ENCODE measurements at places on chromosomes 16 and 17.

GRCh38 chr17:43363181-43363925, 35.4 kb upstream of the ARL4D start:
- peaks cover 11% of the 10 kb centered on the region for H3K27me3 ChIP-seq
- DNase-seq = no peak
- H3K4me1 ChIP-seq = peaks cover 44% of the 10 kb centered on the region
- peaks cover 14% of the 10 kb centered on the region for H3K36me3 ChIP-seq
- no peak overlapping the region for H3K27ac ChIP-seq

DNA sequence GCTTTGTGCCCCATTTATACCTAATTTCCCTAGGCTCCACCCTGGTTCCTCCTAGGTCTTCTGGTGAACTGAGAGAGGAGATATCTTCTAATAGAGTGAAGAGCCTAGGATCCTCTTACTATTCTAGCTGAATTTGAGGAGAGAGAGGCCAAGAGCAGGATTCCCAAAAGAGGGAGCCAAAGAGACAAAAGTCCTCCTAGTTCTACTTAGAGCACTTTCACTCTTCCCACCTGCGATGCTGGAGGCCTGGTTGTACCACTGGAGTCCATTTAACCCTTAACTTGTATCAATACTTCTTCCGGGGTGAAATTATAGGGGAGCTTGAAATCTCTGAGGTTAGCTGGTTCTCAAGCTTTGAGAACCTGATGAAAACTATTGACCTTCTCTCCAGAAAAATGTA, 3.4 kb upstream of the SSH2 start:
- peaks cover 3% of the 10 kb centered on the region for H3K36me3 ChIP-seq
- no peak for DNase-seq
- H3K27ac ChIP-seq = no peak overlapping the region
- no peaks in the 10 kb centered on the region for H3K27me3 ChIP-seq

GRCh38 chr17:46038414-46038813, 39.4 kb downstream of the STH start:
- no peak overlapping the region for H3K27ac ChIP-seq
- peaks cover 13% of the 10 kb centered on the region for H3K4me1 ChIP-seq
- H3K27me3 ChIP-seq = no peaks in the 10 kb centered on the region
- DNase-seq = no peak
- H3K4me3 ChIP-seq = no peak overlapping the region

- no peaks in the 10 kb centered on the region for H3K36me3 ChIP-seq
- peaks cover 12% of the 10 kb centered on the region for H3K4me1 ChIP-seq
- H3K27me3 ChIP-seq = no peaks in the 10 kb centered on the region
Observed at GRCh38 chr16:67105246-67105645, 4.5 kb upstream of the PHAF1 start.

GRCh38 chr16:55294931-55295342, 29.1 kb upstream of the IRX6 start:
- H3K36me3 ChIP-seq = no peaks in the 10 kb centered on the region
- peaks cover 6% of the 10 kb centered on the region for H3K27me3 ChIP-seq
- H3K4me1 ChIP-seq = no peaks in the 10 kb centered on the region
- no peak overlapping the region for H3K4me3 ChIP-seq
- no peak for DNase-seq

- no peak overlapping the region for H3K4me3 ChIP-seq
- no peaks in the 10 kb centered on the region for H3K4me1 ChIP-seq
- no peaks in the 10 kb centered on the region for H3K36me3 ChIP-seq
- no peaks in the 10 kb centered on the region for H3K27me3 ChIP-seq
- H3K27ac ChIP-seq = no peak overlapping the region
- no peak for DNase-seq
Observed at GRCh38 chr17:21399474-21400186, 23.5 kb downstream of the KCNJ12 start.

DNA sequence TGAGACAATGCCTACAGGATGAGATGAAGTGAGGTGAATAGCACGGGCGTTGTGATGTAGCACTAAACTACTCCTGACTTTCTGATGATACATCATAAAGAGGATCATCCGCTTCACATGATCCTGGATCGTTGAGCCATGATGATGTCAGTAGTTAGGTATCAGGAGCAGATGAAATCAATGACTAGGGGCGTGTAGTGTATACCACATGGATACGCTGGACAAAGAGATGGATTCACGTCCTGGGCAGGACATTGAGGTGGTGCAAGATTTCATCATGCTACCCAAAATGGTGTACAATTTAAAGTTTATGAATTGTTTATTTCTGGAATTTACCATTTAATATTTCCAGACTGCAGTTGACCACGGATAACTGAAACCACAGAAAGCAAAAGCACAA, 156.6 kb downstream of the ANKFN1 start:
- H3K36me3 ChIP-seq = no peaks in the 10 kb centered on the region
- no peaks in the 10 kb centered on the region for H3K4me1 ChIP-seq
- no peak for DNase-seq
- H3K27me3 ChIP-seq = peaks cover 6% of the 10 kb centered on the region

DNA sequence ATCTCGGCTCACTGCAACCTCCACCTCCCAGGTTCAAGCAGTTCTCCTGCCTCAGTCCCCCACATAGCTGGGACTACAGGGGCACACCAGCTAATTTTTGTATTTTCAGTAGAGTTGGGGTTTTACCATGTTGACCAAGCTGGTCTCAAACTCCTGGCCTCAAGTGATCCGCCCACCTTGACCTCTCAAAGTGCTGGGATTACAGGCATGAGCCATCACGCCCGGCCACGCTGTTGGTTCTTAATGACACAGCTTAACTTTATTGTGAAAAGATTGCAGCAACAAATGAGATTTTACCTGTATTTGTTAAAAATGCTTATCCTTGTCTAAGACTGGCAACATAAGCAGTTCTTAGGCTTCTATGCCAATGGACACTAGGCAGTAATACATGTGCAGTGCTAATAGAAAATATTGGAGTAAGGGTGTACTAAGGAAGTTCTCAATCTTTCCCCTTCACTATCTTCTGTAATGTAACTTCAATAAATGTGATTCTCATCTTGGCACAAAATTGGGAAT, 2.9 kb downstream of the UBB start:
- peaks cover 4% of the 10 kb centered on the region for H3K27me3 ChIP-seq
- peaks cover 51% of the 10 kb centered on the region for H3K4me1 ChIP-seq
- H3K36me3 ChIP-seq = peaks cover 35% of the 10 kb centered on the region

- no peaks in the 10 kb centered on the region for H3K27me3 ChIP-seq
- peaks cover 57% of the 10 kb centered on the region for H3K4me1 ChIP-seq
- DNase-seq = no peak
- no peak overlapping the region for H3K27ac ChIP-seq
- no peak overlapping the region for H3K4me3 ChIP-seq
- no peaks in the 10 kb centered on the region for H3K36me3 ChIP-seq
Observed at GRCh38 chr17:77366558-77367245, 225.9 kb downstream of the SEC14L1 start.
